DMS79 treated with DMSO at 0.1 percent for 48 hours (cell line): ENCODE measurements at places on chromosomes 4 and X.

DNA sequence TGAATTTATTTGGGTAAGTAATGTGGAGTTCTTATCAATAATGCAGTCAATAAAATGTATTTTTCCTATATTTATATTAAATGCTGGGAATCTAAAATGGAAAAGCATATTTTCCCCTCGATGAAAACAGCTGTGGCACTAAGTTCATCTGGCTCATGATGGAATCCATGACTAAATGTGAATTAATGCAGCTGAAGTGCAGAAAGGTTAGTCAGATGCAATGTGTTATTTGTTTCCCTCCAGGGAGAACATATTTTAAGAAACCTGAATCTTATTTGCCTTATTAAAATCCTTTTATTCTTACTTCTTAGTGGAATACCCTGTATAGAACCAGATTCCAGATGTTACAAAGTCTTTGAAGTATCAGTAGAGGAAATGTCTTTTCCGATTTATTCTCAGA lies 247.9 kb downstream of the ARHGAP24 start:
- no peak for DNase-seq

- no peak for DNase-seq
Observed at GRCh38 chrX:16308773-16309172, 141.5 kb downstream of the MAGEB17 start.

DNA sequence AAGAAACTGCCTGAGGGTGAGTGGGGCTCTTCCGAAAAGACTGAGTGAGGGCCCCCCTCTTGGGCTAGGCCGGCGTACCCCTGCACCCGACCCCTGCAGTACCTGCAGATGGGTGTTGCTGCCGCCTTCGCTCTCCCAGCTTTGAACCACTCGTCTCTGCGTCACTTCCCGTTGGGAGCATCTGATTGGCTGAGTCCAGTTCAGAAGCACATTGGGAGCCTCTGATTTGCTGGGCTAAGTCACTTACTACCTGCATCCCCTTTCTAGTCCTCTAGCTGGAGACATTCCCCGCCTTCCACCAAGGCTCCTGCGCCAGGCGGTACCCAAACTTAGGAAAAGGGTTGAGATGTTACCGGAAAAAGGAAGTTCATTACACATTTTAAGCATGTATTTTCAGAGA lies 20.4 kb upstream of the WWC2 start:
- DNase-seq = no peak

- DNase-seq = no peak
Observed at GRCh38 chr4:152185786-152186550, 349.9 kb downstream of the FBXW7 start.

DNA sequence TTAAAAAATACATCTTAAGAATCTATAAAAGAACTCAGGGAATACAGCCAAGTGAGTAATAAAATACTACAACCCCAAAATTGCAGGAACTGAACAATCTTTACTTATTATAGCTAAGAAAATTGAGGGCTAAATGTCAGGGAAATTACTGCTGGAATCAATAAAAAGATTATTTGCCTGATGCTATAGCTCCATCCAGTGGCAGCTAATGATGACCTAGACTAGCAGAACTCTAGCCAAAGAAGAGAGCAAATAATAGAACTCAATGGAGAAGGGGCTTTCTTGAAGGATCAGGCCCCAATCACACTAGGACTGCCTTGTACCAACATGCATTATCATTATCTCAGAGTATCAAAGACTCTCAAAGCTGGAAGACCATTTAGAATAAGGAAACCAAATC lies 85.0 kb upstream of the FAM241A start:
- no peak for DNase-seq

- DNase-seq = no peak
Observed at GRCh38 chr4:2944586-2945526, 18.4 kb downstream of the NOP14 start.

- DNase-seq = no peak
Observed at GRCh38 chr4:64146030-64146429, 263.2 kb downstream of the TECRL start.

GRCh38 chr4:74447636-74448233 lies 2.8 kb downstream of the AREG start:
- DNase-seq = no peak

- DNase-seq = no peak
Observed at GRCh38 chrX:130120746-130121504, 10.6 kb upstream of the ELF4 start.

GRCh38 chr4:143391895-143392294 lies 55.2 kb downstream of the GAB1 start:
- no peak for DNase-seq

DNA sequence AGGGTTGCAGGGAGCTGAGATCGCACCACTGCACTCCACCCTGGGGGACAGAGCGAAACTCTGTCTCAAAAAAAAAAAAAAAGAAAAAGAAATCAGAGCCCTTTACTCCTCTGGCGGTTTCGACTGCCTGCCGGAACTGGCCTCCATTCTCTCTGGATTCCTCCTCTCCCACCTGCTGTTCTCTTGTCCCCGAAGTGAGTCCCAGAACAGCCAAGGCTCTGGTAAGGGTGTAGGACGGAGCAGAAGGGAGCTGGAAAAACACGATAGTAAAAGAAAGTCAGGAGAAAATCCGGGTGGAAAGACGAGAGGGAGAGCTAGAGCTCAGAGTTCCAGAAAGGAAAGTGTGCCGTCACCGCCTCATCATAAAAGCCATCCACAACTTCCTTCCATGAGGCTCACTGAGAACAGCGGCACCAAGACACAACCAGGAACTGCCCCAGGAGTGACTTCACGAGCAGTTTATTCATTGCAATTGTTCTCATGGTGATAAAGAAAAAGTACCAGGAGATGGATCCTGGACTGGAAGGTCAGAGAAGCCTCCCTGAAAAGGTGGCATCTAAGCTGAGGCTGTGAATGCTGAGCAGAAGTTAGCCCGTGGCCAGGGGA lies 12.3 kb downstream of the TLR3 start:
- DNase-seq = no peak

GRCh38 chr4:13267091-13267490 lies 217.0 kb downstream of the RAB28 start:
- no peak for DNase-seq

DNA sequence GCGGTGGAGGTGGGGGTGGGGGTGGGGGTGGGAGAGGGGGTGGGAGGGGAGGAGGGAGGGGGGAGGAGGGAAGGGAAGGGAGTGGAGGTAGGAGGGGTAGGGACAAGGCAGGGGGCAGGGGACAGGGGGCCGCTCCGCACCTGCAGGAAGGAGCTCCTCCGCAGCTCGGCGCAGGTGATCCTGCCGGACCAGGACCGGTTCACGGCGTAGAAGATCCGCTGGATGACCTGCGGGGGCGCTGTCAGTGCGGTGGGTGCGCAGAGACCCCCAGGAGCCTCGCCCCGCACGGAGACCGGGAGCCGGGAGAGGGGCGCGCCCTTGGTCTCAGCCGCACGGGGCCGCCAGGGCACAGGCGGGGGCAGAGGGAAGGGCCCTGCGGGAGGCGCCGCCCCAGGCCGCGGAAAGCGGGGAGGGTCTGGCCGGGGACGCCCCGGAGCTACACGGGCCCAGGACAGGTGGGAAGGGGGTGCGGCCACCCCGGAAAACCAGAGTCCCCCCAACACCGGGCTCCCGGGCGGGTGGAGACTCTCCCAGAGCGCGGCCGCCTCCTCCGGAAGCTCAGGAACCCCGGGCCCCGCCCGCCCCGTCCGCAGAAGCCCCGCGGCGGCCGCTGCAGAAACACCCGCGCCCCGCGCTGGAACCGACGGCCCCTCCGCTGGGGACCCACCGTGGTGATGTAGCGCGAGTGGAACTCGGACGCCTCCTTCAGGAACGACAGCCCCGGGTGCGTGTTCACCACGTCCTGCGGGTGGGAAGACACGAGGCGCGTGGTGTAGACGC lies 27.6 kb upstream of the GTPBP6 start:
- no peak for DNase-seq

DNA sequence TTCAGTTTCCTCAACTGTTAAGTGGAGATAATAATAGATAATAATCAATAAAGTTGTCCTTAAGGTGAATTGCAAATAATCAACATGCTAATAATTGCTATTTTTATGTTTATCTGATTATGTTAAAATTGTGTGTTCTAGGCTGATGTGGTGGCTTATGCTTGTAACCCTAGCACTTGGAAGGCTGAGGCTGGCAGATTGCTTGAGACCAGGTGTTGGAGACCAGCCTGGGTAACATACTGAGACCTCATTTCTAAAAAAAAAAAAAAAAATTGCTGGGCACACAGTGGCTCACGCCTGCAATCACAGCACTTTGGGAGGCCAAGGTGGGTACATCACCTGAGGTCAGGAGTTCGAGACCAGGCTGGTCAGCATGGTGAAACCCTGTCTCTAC lies 175.2 kb downstream of the GC start:
- DNase-seq = no peak

DNA sequence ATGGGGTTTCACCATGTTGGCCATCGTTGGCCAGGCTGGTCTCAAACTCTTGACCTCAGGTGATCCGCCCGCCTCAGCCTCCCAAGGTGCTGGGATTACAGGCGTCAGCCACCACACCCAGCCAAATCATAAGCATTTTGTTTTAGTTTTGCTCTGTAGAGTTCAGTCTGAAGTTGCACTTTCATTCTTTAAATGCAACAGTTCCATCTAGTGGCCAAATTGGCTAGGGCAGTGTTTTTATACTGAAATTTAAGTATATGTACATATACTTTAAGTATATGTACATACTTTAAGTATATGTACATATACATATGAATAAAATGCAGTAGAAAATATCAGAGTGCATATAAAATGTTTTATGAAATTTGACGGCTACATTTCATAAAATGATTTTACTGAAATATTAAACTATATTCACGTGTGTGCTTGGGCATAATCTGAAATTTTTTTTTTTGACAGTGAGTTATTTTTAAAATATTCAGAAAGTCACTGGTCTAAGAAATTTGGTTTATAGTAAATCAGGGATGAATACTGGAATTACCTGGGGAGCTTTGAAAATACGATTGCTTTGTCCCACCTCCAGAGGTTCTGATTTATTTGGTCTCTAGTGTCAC lies 145.5 kb downstream of the NWD2 start:
- DNase-seq = no peak

GRCh38 chr4:8169763-8170162 lies 11.2 kb upstream of the ABLIM2 start:
- DNase-seq = no peak

DNA sequence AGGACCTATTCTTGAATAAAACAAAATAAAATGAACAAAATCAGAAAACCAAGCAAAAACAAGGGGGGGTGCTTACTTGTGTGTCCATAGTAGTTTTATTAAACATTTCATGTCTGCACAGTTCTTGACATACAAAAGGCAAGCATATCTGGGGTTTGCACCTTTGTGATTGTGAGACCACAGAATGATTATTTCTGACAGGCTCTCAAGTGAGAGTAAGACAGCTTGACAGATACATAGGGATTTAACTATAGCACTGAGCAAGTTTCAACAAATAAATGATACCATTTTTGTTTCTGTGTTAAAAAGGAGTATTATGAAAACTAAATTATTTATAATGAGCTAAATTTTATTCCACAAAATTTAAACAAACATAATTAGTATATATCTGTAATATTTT lies 712.0 kb upstream of the PCDH10 start:
- DNase-seq = no peak

- no peak for DNase-seq
Observed at GRCh38 chr4:41204400-41204978, 9.9 kb downstream of the APBB2 start.

DNA sequence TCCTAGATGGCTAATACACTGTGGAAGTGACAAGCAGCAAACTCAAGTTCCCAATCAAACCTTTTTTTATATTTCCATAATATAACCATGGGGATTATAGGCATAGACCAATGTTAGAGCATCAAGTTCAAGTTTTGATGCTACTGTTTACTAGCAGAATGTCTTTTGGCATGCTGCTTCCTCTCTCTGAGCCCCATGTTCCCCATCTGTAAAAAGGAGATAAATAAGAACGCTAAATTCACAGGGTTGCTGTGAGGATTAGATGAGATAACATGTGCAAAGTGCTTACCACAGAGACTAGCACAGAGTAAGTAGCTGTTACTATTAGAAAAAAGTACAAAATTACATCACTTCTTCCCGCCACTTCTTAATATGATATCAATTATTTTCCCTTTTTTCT lies 18.0 kb downstream of the MBNL3 start:
- no peak for DNase-seq

DNA sequence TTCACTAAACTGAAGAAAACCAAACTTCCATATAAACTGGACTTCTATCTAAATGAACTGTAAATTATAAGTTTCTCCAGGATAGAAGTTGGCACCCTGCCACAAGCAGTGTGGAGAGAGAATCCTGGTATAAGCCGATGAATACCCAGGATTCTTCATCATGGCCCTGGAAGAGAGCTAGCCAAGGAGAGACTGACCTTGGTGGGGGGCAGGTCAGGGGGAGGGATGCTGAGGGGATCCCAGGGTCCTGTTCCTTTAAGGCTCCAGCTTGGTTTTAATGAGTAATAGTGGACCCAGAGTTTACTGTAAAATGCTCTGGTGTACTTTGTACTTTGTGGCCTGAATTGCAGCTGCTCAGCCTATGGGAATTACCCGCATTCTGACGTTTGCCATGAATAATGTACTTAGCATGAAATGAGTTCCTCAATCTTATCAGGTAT lies 16.9 kb downstream of the RASSF6 start:
- no peak for DNase-seq

DNA sequence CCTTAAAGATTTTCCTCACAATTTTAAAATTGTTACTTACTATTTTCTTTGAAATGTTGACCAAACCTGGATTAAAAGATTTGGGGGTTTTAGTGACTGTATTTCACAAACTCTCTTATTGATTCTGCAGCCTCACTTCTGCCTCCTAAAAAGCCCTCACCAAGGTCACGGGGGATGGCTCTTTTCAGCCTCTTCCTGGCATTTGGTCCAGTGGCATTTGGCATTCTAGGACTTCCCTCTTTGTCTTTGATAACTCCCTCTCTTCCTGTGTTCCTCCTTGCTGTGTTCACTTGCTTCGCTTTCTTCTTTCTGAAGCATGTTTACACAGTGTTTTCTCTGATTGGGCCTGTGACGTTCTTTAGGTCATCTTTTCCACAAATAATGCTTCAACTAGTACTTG lies 21.5 kb downstream of the PKD2 start:
- no peak for DNase-seq

GRCh38 chrX:10949541-10949940 lies 161.6 kb upstream of the HCCS start:
- DNase-seq = peak; percentile 51

GRCh38 chr4:108072300-108072699 lies 82.6 kb downstream of the HADH start:
- peak; percentile 69 for DNase-seq

GRCh38 chr4:30838331-30838730 lies 118.2 kb downstream of the PCDH7 start:
- DNase-seq = no peak

DNA sequence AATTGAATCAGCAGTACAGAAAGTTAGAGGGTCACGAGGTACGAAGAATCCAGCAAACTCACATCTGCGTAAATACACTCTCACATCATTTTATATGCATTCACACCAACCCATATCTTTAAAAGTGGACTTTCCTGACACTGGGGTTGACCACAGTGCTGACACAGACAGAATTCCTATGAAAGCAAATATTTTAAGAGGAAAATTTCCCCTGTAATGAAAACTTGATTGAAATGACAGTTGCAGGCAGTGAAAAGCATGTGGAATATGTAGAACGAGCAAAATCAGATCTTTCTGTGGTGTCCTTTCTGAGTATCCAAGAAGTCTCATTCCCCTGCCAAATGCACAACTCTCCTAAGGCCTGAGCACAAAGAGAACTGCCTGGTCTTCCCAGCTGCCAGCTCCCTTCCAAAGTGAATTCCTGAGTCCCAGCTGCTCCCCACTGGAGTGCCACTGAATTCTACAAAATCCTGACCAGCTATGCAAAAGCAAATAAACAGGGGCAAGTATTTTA lies 50.5 kb upstream of the FAM9C start:
- no peak for DNase-seq
